G401 (cell line): ENCODE measurements at places on chromosomes 12 and 14. TPM values are rescaled to one million over a fixed set of nuclear protein-coding genes. Genes with fewer than 3 reads are reported as not detected.

Gene C3AR1
- total RNA-seq: not detected in 2 replicates

Gene NAV3
- total RNA-seq: not detected in 2 replicates

Gene LRP1
- total RNA-seq: 19.3 and 25.1 TPM in 2 replicates

Gene LGALS3
- total RNA-seq: 207 and 236 TPM in 2 replicates

Gene KCNH3
- 1.7 TPM in 2 replicates for total RNA-seq

Gene NFATC4
- 41.4 and 45.5 TPM in 2 replicates for total RNA-seq
